ENCODE measurements at places on chromosomes 16 and 17.

- DNase-seq = no peak
Measured at GRCh38 chr17:82394278-82394677, 22.7 kb downstream of the UTS2R start.

- DNase-seq = no peak
Measured at GRCh38 chr17:43984521-43984920, 19.9 kb upstream of the NAGS start.

DNA sequence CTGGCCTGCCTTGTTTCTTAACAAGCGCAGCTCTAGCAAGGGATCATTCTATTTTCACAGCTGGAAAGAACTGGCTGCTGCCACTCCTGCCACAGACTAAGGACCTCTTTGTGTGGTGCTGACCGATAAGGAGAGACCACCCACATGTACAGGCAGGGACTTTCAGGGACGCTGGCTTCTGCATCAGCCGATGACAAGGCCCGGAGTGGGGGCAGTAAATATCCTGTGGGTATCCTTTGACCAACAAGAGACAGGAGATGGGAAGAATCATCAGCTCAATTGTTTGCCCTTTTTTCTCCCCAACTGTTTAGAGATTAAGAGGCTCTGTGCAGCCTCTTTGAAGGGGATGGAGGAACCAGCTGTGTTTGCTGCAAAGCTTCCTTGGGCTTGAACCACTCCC lies 9.2 kb upstream of the ITPRIPL2 start:
- DNase-seq = no peak

- DNase-seq = no peak
Measured at GRCh38 chr16:30359871-30360170, 4.7 kb upstream of the CD2BP2 start.

- DNase-seq = no peak
Measured at GRCh38 chr17:3448059-3448665, 14.5 kb upstream of the OR1E2 start.

- no peak for DNase-seq
Measured at GRCh38 chr17:76673729-76674128, 30.2 kb upstream of the ST6GALNAC1 start.

- DNase-seq = peak; percentile 95
Measured at GRCh38 chr17:76370261-76370993, 14.0 kb upstream of the SPHK1 start.

- DNase-seq = no peak
Measured at GRCh38 chr16:16867973-16868372, 489.0 kb downstream of the NPIPA7 start.

- DNase-seq = peak; percentile 92
Measured at GRCh38 chr17:77365584-77366186, 224.9 kb downstream of the SEC14L1 start.

DNA sequence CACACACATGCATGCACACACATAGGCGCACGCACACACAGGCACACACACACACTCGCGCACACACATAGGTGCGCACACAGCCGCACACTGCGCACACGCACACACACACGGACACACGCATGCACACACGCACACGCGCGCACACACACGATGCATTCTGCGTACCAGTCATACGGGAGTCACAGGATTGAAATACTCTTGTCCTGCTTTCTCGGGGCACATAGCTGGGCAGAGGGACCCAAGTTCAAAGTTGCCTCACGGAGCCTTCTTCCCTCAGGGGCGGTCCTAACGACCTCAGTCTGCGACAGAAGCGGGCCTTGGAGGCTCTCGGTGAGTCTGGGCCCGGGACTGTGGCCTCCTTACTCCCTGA lies 56.0 kb downstream of the MRM1 start:
- no peak for DNase-seq

- DNase-seq = peak; percentile 94
Measured at GRCh38 chr16:70737377-70738082, 51.7 kb upstream of the MTSS2 start.

GRCh38 chr17:3914312-3914670 lies 2.0 kb downstream of the P2RX1 start:
- no peak for DNase-seq

DNA sequence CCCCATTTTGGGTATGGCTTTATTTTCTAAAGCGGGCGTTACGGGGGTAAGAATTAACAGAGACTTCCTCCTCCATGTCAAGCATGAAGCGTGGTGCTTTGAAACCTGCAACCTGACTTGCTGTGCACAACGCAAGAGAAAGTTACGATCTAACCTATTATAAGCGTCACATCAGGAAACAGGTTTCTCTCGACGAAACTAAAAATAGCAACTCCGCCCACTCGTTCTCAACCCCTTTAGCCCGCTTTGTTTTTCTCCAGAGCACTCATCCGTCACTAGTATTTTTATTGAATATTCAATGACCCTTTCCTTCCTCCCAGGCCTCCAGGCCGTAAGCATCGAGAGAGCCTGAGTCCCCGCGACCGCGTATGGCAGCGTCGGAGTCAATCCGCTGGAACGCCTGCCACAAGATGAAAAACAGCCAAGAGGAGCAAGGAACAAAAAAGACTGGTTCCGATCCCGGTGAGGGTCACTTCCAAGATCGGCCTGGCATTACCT lies 555 bp downstream of the NUP88 start:
- no peak for DNase-seq

GRCh38 chr17:51029142-51029541 lies 91.5 kb downstream of the SPAG9 start:
- DNase-seq = no peak

DNA sequence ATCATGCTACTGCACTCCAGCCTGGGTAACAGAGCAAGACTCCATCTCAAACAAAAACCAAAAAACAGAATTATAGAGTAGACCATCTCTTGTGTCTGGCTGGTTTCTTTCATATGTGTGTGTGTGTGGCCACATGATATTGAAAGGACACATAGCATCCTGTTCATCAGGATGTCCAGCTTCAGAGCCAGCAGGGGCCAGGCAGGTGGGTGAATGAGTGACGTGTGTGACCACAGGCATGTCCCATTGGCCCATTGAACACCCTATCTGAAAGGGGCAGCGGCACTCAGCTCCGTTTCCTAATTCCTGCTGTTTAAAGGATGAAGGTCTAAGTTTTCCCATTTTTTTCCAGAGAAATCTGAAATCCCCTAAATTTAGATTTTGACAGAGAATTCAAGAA lies 174.2 kb downstream of the PRKCB start:
- DNase-seq = no peak

GRCh38 chr16:77408607-77409006 lies 26.2 kb downstream of the ADAMTS18 start:
- no peak for DNase-seq

- no peak for DNase-seq
Measured at GRCh38 chr17:17177176-17177575, 29.0 kb downstream of the PLD6 start.

- DNase-seq = no peak
Measured at GRCh38 chr16:4016005-4016352, 100.3 kb downstream of the ADCY9 start.

DNA sequence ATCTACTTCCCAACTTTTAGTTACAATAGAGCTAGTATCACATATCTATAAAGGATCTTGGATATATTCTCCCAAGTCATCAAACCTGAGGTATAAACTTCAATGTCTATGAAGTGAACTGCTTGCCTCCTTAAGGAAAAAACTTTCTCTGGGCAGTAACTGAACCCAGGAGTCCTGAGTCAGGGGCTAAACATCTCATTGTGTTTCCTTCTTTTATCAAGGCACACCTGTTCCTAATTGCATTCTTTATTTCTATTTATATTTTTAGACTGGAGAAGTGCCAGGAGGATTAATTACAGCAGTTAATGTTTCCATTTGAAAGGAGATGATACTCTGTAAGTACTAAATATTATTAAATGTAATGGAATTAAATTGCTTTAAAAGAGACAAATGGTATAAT lies 98.6 kb downstream of the CDH8 start:
- DNase-seq = no peak

DNA sequence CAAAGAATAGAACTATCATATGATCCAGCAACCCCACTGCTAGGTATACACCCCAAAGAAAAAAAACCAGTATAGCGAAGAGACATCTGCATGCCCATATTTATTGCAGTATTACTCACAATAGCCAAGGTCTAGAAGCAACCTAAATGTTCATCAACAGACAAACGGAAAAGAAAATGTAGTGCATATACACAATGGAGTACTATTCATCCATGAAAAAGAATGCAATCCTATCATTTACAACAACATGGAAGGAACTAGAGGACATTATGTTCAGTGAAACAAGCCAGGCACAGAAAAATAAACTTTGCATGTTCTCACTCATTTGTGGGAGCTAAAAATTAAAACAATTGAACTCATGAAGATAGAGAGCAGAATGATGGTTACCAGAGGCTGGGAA lies 55.3 kb downstream of the WDR59 start:
- no peak for DNase-seq

DNA sequence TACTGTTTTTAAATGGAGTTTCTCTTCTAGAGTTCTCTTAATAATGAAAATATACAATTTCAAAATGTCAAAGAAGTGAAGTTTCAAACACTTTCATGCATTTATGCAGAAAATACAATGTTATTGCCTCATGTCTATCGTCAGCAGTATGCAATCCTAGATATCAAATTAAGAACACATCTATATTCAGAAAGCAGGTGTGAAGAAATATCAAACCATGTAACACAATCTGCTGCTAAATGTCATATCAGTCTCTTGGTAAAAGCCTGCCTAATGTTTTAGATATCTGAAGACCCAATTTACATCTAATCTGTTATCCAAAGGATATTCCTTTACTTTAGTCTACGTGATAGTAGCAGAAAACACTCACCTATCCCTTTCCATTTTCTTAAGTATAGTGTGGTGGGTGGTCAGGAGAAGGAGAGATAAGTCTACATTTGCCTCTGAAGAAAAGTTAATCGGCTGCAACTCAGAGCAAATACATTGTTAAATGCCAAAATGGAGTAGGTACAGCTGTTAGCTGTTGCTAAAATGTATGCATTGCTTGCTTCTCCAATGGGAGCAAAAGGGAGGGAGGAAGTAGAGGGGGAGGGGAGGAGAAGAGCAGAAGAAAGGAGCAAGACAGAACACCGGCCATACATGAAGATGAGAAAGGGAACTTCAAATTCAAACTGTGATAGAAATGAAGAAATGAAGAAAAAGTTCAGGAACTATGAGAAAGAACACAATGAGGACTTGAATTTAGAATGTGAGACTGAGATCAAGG lies 64.9 kb downstream of the ITFG1 start:
- DNase-seq = no peak

Data from astrocyte of the spinal cord (primary cell).